ENCODE measurements at places on chromosomes 16 and 17.
A peak's percentile ranks its signal among the peaks of the same experiment; 100 is the strongest.

GRCh38 chr16:72897707-72898106 is 150.2 kb downstream of the ZFHX3 start:
- no peak for DNase-seq

DNA sequence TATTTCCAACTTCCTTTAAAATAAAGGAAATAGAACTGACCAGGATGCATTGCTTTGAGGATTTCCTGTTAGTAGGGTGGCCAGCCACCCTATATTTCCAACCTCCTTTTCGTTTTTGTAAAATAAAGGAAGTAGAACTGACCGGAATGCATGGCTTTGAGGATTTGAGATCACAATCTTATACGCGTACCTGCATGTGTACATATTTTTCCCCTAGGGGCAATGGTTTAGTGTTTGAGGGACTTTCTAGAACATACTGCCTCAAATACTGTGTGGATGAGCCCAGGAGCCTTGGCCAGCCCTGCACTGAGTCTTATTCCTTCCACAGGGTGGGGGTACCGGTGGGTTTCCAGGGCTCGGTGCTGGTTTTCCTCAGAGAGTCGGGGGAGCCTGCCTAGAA is 25.6 kb downstream of the MAPK8IP3 start:
- no peak for DNase-seq

DNA sequence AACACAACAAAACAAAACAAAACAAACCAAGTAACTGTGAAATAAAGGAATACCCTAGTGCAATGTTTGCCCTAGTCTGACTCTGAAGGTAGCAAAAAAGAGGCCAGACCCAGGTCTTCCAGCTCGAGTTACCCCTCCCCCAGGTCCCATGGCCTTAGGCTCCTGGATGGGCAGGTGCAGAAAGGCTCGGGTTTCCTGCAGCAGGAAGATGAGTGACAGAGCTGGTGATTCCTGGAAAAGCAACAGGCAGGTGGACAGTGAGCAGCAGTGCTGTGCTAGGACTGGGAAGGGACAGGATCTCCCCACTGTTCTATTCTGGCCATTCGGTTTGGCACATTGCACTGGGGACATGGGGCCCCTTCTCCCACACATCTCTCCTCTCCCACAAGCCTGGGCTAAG is 42.9 kb upstream of the MRTFB start:
- DNase-seq: no peak

DNA sequence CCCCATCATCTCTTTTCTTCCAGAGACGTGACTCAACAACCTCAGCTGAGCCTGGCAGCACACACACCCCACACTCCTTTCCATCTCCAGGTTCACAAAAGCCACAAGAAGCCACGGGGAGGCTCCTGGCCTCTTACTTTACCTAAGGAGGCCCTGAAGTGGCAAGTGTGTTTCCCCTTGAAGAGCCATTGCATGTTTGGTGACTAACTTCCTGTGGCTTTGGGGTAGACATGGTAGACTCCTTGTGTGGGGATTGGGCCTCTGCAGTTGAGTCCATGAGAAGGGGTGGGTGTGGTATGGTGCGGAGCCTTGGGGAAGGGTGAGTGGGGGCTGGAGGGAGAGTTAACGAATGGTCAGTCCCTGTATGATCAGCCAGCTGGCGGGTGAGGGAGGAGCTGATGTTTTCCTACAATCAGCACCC is 24.2 kb downstream of the SAP30BP start:
- no peak for DNase-seq

GRCh38 chr17:18041776-18042175 is 2.6 kb downstream of the GID4 start:
- DNase-seq: no peak

GRCh38 chr16:84302111-84302954 is 7.7 kb downstream of the WFDC1 start:
- no peak for DNase-seq

- DNase-seq: no peak
Measured at GRCh38 chr17:50292465-50292864, 18.2 kb downstream of the TMEM92 start.

DNA sequence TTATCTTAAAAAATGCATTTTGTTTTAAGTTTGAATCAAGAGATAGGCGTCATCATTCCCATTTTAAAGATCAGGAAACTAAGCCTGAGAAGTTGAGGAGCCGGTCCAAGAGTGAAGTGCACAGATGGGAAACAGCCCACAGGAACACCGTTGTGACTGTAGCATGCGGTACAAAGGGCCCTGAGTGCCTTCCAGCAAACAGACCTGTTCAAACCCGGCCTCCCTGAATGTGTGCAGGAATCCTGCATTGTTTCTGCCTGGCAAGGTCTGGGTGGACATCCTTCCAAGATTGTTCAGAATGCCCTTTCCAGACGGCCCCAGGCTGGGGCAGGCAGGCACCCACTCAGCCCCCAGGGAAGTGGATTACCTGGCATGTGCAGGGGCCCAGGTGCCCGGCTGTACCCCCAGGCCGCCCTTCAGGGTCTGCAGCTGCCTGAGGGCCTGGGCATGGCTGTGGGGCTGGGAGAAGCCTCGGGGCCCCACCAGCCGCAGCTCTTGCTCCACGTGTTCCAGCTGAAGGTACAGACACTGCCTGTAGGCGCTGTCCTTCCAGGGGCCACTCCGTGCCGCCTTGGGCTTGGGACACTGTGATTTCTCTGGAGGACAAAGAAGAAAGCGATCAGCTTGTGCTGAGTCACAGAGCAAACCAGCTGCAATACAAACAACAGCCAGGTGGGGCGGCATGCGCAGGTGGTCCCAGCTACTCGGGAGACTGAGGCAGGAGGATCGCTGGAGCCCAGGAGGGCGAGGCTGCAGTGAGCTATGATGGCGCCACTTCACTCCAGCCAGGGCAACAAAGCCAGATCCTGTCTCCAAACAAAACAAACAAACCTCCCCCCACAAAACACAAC is 45.0 kb upstream of the GCSH start:
- no peak for DNase-seq

GRCh38 chr16:89842471-89843408 is 14.5 kb downstream of the SPIRE2 start:
- DNase-seq: no peak

GRCh38 chr17:40317345-40317873 is 8.4 kb downstream of the RARA start:
- DNase-seq: peak; percentile 55

DNA sequence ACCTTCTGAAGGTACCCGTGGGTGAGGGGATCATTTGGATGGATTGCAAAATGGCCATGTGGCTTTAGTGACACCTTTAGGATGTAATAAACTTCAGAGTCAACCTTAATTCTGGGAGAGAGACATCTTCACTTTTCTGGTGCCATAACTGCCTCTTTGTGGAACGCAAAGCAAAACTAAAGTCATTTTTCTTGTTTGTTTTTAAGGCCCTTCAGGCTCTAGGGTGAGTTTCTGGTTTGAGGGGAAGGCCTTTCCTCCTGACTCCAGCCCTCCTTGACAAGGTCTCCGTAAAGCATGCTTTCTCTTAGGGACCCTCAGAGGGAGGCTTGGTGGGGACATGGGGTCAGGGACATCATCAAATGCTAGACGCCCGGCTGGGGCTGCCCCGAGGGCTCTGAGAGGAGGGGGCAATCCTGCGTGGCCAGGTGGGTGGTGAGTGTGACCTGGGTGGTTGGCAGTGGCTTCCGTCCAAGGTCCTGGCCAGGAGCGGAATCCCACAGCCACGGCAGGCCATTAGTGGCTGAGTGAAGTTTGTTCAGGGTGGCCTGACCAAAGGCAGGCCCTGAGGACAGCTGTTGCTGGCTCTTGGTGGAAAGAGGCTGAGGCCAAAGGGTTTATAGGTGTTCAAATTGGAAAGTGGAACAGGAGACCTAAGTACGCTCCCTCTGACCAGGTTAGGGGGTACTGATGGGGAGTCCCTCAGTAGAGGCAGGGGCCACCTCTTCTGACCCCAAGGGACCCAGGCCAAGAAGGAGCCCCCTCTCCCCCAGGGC is 112.2 kb downstream of the METRNL start:
- DNase-seq: no peak

GRCh38 chr17:81291662-81292061 is 3.4 kb downstream of the SLC38A10 start:
- peak; percentile 82 for DNase-seq

DNA sequence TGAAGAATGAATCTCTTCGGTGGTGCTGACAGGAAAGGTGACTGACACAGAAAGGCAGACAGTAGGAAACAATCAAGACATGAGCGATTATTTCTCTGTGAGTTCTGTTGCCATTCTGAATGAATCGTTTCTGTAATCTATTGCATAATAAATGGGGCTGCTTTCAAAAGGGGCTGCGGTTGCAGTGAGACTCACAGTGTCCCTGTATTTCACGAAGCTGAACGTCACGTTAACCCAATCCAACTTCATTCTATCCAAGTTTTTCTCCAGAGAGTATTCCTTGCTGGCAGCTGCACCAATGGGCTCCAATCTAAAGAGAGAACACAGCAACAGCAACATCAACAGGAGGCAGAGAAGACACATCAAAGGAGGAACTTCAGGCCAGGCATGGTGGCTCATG is 75.4 kb downstream of the DNAH3 start:
- DNase-seq: no peak

GRCh38 chr17:42118545-42118944 is 2.6 kb downstream of the KAT2A start:
- peak; percentile 44 for DNase-seq

GRCh38 chr16:16025214-16025968 is 76.0 kb downstream of the ABCC1 start:
- no peak for DNase-seq

DNA sequence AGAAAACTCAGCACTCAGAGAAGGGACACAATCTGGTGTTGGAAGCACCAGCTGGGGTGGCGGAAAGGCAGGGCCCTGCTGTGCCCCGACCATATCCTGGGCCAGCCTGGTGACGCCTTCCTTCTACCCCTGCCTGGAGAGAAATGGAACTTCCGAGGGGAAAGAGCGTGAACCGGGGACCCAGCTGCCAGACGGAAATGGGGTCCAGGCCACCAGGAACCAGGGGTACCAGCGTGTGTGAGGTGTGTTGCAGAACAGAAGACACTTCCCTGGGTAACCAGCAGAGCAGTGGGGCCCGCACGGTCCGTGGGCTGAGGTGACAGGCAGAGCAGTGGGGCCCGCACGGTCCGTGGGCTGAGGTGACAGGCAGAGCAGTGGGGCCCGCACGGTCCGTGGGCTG is 6.8 kb downstream of the RAB40B start:
- no peak for DNase-seq

GRCh38 chr16:1430759-1431496 is at the start of gene PERCC1:
PERCC1 (plus strand) TSS chr16:1431078; CDS start chr16:1432594, 1,516 bp downstream.
- DNase-seq: peak; percentile 26

- DNase-seq: no peak
Measured at GRCh38 chr16:28165598-28165997, 46.2 kb downstream of the XPO6 start.

- peak; percentile 98 for DNase-seq
Measured at GRCh38 chr17:50638966-50639713, 4.5 kb downstream of the ABCC3 start.

- DNase-seq: no peak
Measured at GRCh38 chr17:49213399-49213798, 2.9 kb downstream of the ABI3 start.

DNA sequence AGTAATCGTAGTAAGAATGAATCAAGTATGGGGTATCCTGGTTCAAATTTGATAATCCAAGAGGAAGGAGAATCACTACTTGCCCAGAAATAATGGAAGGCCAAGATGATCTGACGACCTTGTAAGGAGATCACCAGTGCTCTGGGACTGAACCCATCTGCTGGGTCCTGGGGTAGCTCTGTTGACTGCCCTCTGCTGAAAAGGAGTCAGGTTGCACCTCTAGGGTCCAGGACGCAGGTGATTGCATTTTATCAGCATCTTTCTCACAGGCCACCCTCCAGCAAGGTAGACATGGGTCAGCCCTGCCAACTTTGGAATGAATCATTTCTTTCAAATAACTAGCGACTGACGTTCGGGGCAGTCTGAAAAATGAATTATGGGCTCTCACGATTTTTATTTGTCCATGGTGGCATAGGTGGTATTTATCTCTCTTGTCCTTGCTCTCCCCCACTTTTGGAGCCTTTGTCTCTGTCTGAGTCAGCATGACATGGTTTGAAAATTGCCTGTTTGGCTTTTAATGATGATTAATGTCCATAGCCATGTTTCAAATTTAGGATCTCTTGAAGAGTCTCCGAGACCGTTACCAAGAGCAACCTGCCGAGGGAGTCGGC is 163.7 kb downstream of the MSI2 start:
- DNase-seq: no peak

DNA sequence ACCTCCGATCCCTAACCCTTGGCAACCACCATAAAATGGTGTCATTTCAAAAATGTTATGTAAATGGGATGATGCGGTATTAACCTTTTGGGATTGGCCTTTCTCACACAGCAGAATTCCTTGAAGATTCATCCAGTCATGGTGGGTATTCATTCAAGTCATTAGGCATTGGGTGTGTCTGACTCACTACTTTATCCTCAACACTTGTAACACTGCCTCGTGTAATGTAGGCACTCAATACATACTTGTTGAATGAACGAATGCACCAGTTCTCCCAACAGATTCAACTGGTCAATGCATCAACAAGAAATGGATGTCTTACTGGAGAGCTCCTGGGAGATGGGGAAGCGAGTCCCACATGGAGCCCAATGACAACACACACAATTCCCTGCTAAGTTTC is 21.8 kb upstream of the GAN start:
- DNase-seq: no peak

DNA sequence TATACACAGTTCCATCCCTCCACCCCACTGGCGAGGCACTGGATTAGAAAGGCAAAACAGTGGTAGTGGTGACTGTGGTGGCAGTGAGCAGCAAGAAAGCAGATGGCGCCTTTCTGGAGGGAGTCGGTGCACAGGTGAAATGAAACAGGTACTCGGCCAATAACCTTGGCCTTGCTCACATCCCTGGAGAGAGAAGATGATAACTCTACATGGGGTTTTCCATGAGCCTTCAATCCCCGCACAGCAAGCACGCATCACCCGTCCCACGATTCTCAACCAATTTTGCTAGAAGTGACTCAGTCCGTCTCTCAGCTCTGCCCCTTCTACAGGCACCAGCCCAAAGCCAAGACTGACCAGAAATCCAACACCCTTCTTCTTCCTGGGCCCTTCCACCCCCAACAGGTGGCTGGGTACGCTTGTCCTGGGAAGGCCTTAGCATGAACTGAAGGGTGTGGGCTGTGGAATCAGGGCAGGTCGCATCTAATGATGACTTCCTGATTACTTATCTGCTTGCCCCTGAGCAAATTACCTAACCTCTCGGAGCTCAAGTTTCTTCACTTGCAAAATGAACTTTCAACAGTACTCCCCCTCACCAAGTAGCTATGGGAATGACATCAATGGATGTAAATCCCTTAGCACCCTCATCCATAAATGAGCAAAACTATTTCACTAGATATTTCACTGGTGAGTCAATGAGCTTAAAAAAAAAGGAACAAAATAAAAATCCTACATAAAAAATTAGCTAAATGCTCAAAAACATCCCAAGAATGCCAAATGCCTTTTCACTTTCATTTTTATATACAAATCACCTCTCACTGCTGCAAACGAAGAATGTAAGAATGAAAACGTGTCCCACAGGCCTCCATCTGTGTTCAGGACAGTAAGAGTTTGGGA is 18.0 kb downstream of the XPO6 start:
- peak; percentile 66 for DNase-seq

Measured in small intestine (tissue), 16 donors.